H54 (cell line): ENCODE measurements at places on chromosomes 5 and 9.

DNA sequence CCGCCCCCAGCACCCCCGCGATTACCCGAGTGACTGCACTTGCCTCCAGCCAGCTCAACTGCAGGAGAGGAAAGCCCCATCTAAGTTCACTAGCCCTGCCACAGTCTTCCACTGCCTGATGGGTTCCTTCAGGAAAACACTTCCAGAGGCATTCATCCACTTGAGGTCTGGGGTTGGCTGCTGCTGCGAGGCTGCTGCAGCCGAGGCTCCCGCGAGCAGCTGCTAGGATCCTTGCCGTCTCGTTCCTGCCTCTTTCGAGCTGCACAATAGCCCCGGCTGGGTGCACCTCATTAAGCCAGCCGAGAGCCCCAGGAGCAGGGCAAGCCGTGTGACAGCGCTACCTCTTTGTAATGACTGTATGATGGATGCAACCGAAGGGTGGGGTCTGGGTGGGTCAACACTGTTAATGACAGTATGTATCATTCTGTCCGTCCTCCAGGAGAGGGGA, 24.2 kb upstream of the ELAVL2 start:
- DNase-seq = no peak

DNA sequence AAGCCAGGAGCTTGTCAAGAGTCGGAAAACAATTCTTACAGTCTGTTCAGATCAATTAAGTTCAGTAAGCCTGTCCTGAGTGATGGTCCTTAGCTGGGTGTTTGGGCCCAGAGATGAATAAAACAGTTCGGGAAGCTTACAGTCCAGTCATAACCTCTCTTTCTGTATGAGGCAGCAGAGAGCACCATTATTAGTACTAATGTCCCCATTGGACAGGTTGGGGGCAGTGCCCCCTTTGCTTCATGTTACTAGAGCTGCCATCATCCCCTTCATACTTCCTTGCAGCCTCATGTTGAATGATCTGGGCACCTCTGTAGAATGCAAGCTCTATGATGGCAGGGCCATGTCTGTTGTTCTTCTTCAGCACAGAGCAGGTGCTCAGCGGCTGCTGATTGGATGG, 9.8 kb downstream of the DOCK2 start:
- no peak for DNase-seq

DNA sequence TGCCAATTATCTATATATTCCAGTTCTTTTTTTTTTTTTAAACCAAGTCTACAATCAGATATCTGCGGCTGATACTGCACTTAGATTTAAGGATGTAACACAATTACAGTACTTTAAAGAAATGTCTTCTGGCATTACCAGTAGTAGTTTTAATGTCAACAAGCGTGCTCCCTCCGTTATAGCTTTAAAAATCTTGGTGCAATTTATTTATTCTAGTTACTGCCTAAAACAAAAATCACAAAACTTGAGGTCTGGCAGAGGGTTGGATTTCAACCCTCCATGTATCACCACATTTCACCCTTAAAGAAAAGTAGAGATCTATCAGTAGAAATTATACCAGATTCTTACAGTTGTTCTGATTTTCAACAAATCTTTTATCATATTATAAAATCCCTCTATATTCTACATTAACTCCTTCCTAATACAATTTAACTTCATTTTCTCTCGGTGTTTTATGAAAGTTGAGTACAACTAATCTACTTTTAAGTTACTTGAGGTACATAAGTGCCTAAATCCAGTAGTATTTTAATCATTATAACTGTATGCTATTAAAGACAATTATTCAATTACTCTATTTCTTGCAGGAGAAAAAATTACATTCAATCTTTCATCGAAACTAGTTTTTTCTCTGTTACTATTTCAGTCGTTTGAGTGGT, 2.0 kb upstream of the RICTOR start:
- no peak for DNase-seq

DNA sequence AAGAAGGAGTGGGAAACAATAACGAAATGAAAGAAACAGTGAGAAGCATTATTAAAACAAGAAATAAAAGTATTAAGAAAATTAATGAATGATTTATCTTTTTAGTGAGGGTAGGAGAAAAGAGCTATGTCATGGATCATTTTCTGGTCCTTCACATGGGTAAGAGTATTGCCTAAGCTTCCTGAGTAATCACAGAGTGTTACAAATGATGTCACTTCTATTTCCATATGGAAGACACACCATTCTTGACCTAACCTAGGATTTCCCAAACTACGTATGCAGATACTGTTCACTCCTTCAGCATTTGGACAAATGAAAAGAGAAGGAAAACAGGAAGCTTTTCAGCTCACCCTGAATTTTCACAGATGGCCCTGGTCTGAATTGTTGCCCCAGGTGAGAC, 3.3 kb upstream of the TSLP start:
- no peak for DNase-seq

DNA sequence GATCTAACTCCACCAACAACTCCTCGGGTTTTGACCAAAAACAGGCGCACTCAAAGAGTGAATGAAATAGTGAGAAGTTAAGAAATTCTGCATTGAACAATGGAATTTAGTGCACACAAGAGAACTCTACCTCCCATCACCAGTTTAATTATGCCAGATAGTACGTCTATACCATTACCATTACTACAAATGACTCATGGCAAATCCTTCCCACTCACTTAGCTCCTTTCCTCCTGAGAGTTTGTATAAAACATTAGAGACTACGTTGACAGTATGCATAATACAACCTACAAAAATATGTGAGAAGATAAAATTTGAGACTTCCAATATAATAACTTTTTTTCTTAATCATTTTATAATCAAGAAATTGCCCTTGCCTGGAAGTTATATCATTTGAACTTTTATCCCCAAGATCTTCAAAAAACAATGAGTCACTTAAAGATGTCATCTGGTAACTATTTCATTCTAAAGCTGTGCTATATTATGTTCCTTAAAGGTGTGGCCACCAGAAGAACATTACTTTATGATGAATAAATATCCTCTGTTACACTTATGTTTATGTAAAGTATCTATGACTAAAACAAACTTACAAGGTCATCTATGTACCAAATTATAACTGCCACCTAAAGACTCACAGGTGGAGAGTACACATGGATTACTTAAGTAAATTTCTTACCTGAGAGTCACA, 297.9 kb upstream of the PTGER4 start:
- DNase-seq = no peak

DNA sequence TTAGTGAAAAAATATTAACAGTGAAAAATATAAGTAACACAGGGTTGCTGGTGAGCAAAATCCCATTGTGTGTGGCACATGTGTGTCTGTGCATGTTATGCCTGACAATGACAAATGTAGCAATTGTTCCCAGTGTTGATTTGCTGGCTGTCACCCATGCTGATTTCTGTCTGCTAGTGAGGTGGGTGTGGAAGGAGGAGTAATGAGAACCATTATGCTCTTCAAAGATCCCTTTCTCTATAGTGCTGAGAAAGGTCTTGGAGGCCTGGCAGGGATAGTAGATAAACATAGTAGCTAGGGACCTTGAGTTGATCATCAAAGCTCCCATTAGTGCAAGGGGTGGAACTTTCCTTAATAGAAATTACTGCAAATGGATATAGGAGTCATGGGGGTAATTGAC, 152.5 kb upstream of the CLINT1 start:
- DNase-seq = no peak
